ENCODE measurements at places on chromosomes 12 and 14.

DNA sequence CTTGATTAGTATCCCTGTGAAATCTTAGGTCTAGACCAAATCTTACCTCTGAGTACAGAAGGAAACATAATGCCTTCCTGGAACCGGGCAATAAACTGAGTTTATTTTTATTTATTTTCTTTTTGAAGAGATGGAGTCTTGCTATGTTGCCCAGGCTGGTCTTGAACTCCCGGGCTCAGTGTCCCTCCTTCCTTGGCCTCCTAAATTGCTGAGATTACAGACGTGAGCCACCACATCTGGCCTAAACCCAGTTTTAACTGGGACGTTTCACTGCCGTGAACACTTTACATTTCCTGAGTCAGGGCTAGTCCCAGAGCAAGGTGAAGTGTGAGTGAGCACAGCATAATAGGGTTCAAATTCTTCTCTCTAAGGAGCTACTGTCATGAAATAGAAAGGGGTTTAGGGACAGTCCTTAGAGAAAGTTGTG, 671 bp downstream of the GUCY2C start:
- no peak for DNase-seq

GRCh38 chr14:61631045-61631687, 64.1 kb upstream of the HIF1A start:
- no peak for DNase-seq

GRCh38 chr14:68245146-68246073, 425.8 kb downstream of the RAD51B start:
- DNase-seq, result no peak

DNA sequence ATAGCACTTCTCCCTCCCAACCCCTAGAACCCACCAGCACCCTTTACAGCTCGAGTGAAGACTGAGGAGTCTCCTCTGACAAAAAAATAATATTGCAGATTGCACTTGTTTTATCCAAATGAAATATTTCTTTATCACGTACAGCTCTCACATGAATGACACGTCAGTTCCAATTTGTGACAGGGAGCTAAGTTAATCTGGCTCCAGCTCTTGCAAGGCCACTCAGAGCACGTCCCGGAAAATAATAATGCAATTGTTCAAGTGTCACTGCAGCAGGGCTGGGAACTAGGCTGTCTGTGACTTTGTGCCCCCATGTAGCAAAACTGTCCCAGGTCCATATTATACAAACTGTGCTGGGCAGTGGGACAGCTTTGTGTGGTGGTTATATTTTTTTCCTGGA, 539.6 kb downstream of the VRK1 start:
- no peak for DNase-seq

- DNase-seq, result no peak
These were observed 319.9 kb downstream of the TMEM121 start for GRCh38 chr14:105846312-105846711.

- no peak for DNase-seq
These were observed 11.7 kb downstream of the CAMKK2 start for GRCh38 chr12:121284551-121285390.

GRCh38 chr12:124518051-124518932, 49.1 kb downstream of the NCOR2 start:
- no peak for DNase-seq

DNA sequence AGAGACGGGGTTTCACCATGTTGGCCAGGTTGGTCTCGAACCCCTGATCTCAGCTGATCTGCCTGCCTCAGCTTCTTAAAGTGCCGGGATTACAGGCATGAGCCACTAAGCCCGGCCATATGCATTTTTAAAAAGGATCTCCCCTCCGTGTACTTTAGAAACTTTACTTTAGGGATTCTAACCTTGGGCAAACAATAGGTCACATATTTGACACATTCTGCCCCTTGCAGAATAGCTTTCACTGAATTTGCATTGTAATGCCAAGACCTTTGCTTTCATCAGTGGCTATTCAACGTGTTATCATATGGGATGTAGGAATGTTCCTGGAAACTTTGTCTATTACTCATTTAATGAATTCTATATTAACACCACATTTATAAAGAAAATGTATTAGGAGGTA, 11.4 kb upstream of the ANKS1B start:
- no peak for DNase-seq

GRCh38 chr12:107478881-107479280, 206.7 kb upstream of the PWP1 start:
- DNase-seq, result no peak

GRCh38 chr12:124709722-124710687, 142.6 kb upstream of the NCOR2 start:
- DNase-seq, result no peak

Measured in CD4-positive, alpha-beta T cell treated with Interleukin-15 for 4 hours (primary cell).